ENCODE measurements at places on chromosomes 2 and 18. TPM values are rescaled to one million over a fixed set of nuclear protein-coding genes. Genes with fewer than 3 reads are reported as not detected.

GAREM1 gene
- total RNA-seq: 10.2 TPM

- no peaks in the 10 kb centered on the region for H3K4me1 ChIP-seq
- no peaks in the 10 kb centered on the region for H3K36me3 ChIP-seq
- no peak for DNase-seq
Observed at GRCh38 chr18:12102136-12102842, 8.6 kb downstream of the ANKRD62 start.

- H3K27ac ChIP-seq: no peak overlapping the region
- H3K4me1 ChIP-seq: no peaks in the 10 kb centered on the region
- H3K4me3 ChIP-seq: no peak overlapping the region
- no peak for DNase-seq
- H3K36me3 ChIP-seq: no peaks in the 10 kb centered on the region
Observed at GRCh38 chr2:15117409-15118050, 443.6 kb downstream of the NBAS start.

GRCh38 chr2:73937103-73937885 is 10.6 kb downstream of the DGUOK start:
- H3K27me3 ChIP-seq: no peaks in the 10 kb centered on the region
- no peak for DNase-seq
- H3K36me3 ChIP-seq: peaks cover 25% of the 10 kb centered on the region
- H3K4me3 ChIP-seq: no peak overlapping the region
- no peak overlapping the region for H3K27ac ChIP-seq

SERPINB8 gene
- 7.2 TPM for total RNA-seq

- H3K4me3 ChIP-seq: no peak overlapping the region
- no peak overlapping the region for H3K27ac ChIP-seq
- no peaks in the 10 kb centered on the region for H3K36me3 ChIP-seq
- H3K4me1 ChIP-seq: peaks cover 16% of the 10 kb centered on the region
Observed at GRCh38 chr18:79851950-79852349, 54.2 kb downstream of the KCNG2 start.

PIKFYVE gene
- total RNA-seq: 11.7 TPM

POTEI gene
- not detected for total RNA-seq

RABL2A gene
- 27.7 TPM for total RNA-seq

DNA sequence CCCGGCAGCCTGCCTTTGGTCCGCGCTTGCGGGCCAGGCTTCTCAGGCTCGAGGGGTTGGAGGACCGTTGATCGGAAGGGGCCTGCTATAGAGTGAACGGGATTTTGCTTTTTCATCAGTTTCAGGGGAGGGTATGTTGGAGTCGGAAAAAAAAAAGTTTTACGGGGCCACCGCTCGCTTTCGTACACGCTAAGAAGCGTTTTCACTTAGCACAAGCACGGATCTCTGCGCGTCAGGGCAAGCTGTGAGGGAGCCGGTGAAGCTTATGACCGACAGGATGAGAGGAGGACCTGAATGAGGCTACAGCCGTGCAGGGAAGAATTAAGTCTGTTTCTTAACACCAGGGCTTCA is 443 bp downstream of the CPSF3 start:
- peak; percentile 15 for DNase-seq
- peak overlapping the region; percentile 24 for H3K27ac ChIP-seq
- no peaks in the 10 kb centered on the region for H3K27me3 ChIP-seq
- H3K4me1 ChIP-seq: peaks cover 22% of the 10 kb centered on the region

PSMA8 gene
- total RNA-seq: not detected

- H3K27ac ChIP-seq: peak overlapping the region; percentile 65
- no peak overlapping the region for H3K4me3 ChIP-seq
- peaks cover 46% of the 10 kb centered on the region for H3K4me1 ChIP-seq
- no peaks in the 10 kb centered on the region for H3K27me3 ChIP-seq
- peak; percentile 82 for DNase-seq
- no peaks in the 10 kb centered on the region for H3K36me3 ChIP-seq
Observed at GRCh38 chr2:85420536-85421259, 2.2 kb downstream of the SH2D6 start.

GRCh38 chr2:133344849-133345248 is 223.4 kb downstream of the NCKAP5 start:
- H3K36me3 ChIP-seq: no peaks in the 10 kb centered on the region
- H3K4me1 ChIP-seq: no peaks in the 10 kb centered on the region
- H3K27ac ChIP-seq: no peak overlapping the region

GRCh38 chr2:233107831-233108300 is 47.7 kb downstream of the INPP5D start:
- no peak for DNase-seq
- H3K27ac ChIP-seq: no peak overlapping the region

GRCh38 chr2:129460299-129461198 is 518.9 kb upstream of the RAB6C start:
- H3K4me3 ChIP-seq: no peak overlapping the region
- no peaks in the 10 kb centered on the region for H3K4me1 ChIP-seq
- H3K27me3 ChIP-seq: peaks cover 32% of the 10 kb centered on the region
- no peak overlapping the region for H3K27ac ChIP-seq
- H3K36me3 ChIP-seq: no peaks in the 10 kb centered on the region

SIGLEC15 gene
- total RNA-seq: 1.0 TPM

GRCh38 chr2:19038071-19039015 is 320.1 kb downstream of the OSR1 start:
- no peak for DNase-seq
- no peak overlapping the region for H3K4me3 ChIP-seq
- no peaks in the 10 kb centered on the region for H3K36me3 ChIP-seq

DNA sequence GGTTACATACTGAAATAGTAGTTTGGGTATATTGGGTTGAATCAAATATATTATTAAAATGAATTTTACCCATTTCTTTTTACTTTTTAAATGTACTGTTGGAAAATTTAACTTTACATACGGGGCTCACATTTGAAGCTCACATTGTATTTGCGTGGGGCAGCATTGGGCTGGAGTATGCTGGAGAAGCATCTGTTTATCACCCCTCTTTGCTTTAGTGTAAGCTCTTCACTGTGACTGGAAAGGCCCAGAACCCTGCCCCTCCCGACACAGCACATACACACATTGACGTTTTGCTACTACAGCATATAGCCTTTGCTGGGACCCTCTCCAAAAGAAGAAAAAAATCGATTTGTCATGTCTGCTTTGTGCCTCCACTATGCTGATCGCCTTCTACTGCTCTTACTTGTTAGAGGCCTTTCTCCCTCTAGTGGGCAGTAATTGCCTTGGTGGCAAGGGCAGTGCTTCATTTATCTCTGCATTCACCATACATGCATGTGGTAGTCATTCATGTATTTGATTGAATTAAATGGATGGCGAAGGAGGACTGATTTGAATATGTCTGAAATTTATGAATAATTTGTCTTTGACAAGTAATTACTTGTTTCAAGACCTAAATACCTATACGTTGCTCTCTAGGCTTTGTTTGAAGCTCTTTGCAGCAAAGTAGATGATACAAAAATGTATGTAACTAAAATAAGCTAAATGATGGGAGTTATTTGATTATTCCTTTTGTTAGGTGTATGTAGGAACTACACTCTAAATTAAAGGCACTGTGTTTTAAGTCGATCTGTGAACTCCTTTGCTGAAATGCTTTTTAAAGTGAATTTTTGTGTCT is 37.4 kb downstream of the VAPA start:
- 0 out of 2 replicates have a peak overlapping the region, but pooled peaks have one; percentile 20 for H3K27ac ChIP-seq
- peak; percentile 46 for DNase-seq
- H3K4me3 ChIP-seq: no peak overlapping the region
- H3K4me1 ChIP-seq: no peaks in the 10 kb centered on the region

DNA sequence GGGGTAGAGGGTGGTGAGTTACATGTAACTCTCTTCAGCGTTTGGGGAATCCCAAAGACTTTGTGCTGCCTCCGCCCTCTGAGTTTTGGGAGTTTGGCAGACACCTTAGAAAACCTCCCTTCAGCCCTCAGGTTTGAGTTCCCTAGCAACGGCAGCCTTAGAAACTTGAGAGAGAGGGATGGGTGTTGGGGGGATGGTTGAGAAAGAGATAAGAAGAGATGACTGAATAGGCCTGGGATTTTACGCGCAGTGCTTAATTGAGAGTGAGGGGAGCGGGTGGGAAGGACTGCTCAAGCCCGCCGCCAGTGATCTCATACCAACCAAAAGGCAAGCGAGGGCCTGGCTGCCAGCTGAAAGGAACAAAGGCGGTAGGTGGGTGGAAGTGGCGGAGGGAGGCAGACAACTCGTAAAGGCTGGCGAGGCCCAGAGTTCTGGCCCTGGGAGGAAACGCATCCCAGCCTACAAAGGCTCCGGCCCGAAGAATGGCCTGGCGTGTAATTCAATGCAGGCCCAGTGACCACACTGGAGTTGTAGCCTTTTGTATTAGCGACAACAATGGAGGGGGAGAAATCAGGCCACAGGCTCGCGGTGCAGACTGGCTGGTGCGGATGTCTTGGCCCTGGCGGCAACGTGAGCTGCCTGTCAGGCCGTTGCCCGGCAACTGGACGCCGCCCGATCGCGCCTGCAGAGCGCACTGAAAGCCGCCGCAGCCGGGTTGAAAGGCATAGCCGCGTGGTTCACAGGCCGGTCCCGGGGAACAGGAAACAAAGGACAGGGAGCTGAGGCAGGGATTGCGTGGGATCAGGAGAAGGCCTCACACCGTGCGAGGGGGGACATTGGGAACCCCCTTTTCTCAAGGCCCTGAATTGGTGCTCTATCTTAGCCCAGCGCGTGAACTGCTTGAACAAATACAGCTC is 39.9 kb upstream of the DARS1 start:
- H3K4me1 ChIP-seq: no peaks in the 10 kb centered on the region
- no peaks in the 10 kb centered on the region for H3K27me3 ChIP-seq
- DNase-seq: no peak
- H3K27ac ChIP-seq: no peak overlapping the region

DNA sequence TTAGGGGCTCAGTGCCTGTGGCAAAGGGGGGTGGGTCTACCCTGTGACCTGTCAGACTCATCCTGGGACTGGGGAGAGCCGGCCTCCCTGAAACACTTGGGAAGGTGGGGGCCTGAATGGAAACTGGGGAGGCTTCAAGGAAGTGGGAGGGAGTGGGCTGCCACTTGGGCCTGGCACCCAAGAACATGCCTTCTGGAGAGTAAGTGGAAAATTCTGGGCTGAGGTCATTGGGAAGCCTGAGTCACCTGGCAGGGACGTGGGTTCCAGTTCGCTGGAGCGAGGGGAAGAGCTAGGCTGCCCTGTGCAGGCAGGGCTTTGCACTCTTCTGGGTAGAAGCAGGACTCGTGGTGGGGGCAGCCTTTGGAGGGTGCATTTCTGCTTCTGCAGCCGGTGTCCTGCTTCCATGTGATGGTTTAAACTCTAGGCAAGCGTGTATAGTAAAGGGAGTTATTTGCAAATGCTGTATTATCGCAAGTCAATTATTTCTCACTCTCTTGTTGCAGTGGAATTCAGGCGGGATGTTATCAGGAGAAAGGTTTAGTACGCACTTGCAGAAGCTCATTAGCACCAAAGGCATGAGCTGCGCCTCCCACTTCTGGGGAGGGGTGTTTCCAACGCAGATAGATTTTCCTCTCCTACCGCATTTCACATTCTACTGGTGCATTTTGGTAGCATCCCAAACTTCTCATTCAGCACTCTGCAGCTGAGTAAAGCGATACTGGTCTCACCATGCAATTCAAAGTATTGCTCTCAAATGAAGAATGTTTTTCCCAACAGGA is 3.8 kb downstream of the LRRFIP1 start:
- peaks cover 26% of the 10 kb centered on the region for H3K27me3 ChIP-seq
- no peak overlapping the region for H3K4me3 ChIP-seq

- no peak overlapping the region for H3K27ac ChIP-seq
- H3K4me3 ChIP-seq: no peak overlapping the region
- H3K27me3 ChIP-seq: no peaks in the 10 kb centered on the region
- H3K36me3 ChIP-seq: no peaks in the 10 kb centered on the region
- DNase-seq: no peak
Observed at GRCh38 chr2:192126426-192126825, 68.3 kb downstream of the TMEFF2 start.

SDC1 gene
- total RNA-seq: 128 TPM

- DNase-seq: no peak
- H3K4me3 ChIP-seq: no peak overlapping the region
- H3K36me3 ChIP-seq: no peaks in the 10 kb centered on the region
- H3K4me1 ChIP-seq: no peaks in the 10 kb centered on the region
- H3K27me3 ChIP-seq: no peaks in the 10 kb centered on the region
Observed at GRCh38 chr2:135703300-135703699, 38.4 kb upstream of the UBXN4 start.

- H3K4me1 ChIP-seq: no peaks in the 10 kb centered on the region
- H3K27me3 ChIP-seq: peaks cover 18% of the 10 kb centered on the region
- H3K36me3 ChIP-seq: no peaks in the 10 kb centered on the region
- no peak overlapping the region for H3K4me3 ChIP-seq
- H3K27ac ChIP-seq: no peak overlapping the region
Observed at GRCh38 chr2:59885541-59885940, 667.9 kb downstream of the BCL11A start.

DNAH7 gene
- total RNA-seq: 3.8 TPM

KCNS3 gene
- total RNA-seq: 28.8 TPM

GRCh38 chr2:209578394-209579001 is 154.7 kb downstream of the MAP2 start:
- DNase-seq: no peak
- no peak overlapping the region for H3K4me3 ChIP-seq
- no peaks in the 10 kb centered on the region for H3K4me1 ChIP-seq
- H3K36me3 ChIP-seq: no peaks in the 10 kb centered on the region
- H3K27ac ChIP-seq: no peak overlapping the region
- H3K27me3 ChIP-seq: no peaks in the 10 kb centered on the region

DNA sequence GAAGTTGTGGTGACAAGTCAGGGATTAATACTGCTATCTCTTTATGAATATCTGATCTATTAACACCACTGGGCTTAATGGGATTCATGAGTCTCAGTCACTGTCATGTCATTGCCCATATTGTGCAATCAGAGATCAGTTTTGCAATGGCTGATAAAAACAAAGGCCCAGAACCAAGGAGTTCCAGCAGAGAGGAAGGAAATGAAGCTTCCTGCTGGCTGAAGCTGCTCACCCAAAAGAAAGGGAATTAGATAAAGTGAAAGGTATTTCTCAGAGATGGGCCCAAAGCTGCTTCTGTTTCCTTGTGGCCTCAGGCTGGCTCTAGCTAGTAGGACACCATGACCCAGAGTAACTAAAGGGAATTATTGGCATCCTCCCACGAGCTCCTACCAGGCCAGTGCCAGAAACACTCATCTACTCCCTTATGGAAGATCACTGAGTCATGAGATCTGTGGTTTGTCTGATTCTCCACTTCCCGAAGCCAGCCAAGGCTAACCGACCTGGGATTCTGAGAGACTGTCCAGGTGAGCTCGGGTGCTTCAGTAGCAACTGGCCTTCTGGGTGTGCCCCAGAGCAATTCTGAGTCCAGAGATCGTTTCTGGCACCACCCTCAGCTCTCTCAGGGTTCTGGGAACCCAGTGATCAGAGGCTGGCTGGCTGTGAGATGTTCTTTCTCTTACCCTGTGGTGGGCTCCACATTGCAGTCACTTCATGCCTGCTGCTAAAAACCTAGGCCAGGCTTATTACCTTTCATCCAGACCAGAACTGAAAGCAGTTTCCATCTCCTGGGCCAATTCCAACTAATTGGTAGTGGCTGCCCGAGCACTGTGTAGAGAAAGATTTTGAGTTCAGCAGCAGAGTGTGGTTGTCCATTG is 129.5 kb upstream of the PELI1 start:
- peak; percentile 81 for DNase-seq
- no peaks in the 10 kb centered on the region for H3K27me3 ChIP-seq
- H3K27ac ChIP-seq: peak overlapping the region; percentile 93
- H3K4me1 ChIP-seq: peaks cover 69% of the 10 kb centered on the region
- H3K36me3 ChIP-seq: no peaks in the 10 kb centered on the region

ZNF804A gene
- not detected for total RNA-seq

FHOD3 gene
- total RNA-seq: 13.3 TPM

GRCh38 chr18:27991391-27991790 is 185.5 kb downstream of the CDH2 start:
- no peak overlapping the region for H3K4me3 ChIP-seq
- no peaks in the 10 kb centered on the region for H3K27me3 ChIP-seq
- no peak for DNase-seq
- no peaks in the 10 kb centered on the region for H3K36me3 ChIP-seq

- no peak for DNase-seq
- H3K4me3 ChIP-seq: no peak overlapping the region
- no peaks in the 10 kb centered on the region for H3K36me3 ChIP-seq
- no peak overlapping the region for H3K27ac ChIP-seq
- peaks cover 9% of the 10 kb centered on the region for H3K4me1 ChIP-seq
- no peaks in the 10 kb centered on the region for H3K27me3 ChIP-seq
Observed at GRCh38 chr2:64904413-64905329, 84.5 kb upstream of the SLC1A4 start.

All from PC-9 (cell line).